ENCODE measurements at places on chromosomes 2 and 18. TPM values are rescaled to one million over a fixed set of nuclear protein-coding genes. Genes with fewer than 3 reads are reported as not detected.

The TBR1 gene
- not detected for total RNA-seq

The GBX2 gene
- not detected for total RNA-seq

The SCYGR4 gene
- total RNA-seq = not detected

The KCNE4 gene
- 10.7 TPM for total RNA-seq

The TOGARAM2 gene
- total RNA-seq = not detected

The AQP12A gene
- not detected for total RNA-seq

The CAPN14 gene
- 1.1 TPM for total RNA-seq

The LIMS4 gene
- 15.1 TPM for total RNA-seq

The CCDC150 gene
- 1.1 TPM for total RNA-seq

The RGPD4 gene
- total RNA-seq = not detected

The RNF144A gene
- 1.9 TPM for total RNA-seq

The STEAP3 gene
- total RNA-seq = 5.0 TPM

The RSAD2 gene
- not detected for total RNA-seq

The GATA6 gene
- 61.4 TPM for total RNA-seq

The ERICH2 gene
- not detected for total RNA-seq

The GAREM1 gene
- 30.0 TPM for total RNA-seq

The C1QL2 gene
- not detected for total RNA-seq

The HRH4 gene
- not detected for total RNA-seq

The LYG1 gene
- not detected for total RNA-seq

The QPCT gene
- 8.4 TPM for total RNA-seq

The ZNF804A gene
- total RNA-seq = not detected

The LINC00305 gene
- total RNA-seq = not detected

The DHX57 gene
- 6.7 TPM for total RNA-seq

The BOLL gene
- not detected for total RNA-seq

The DNER gene
- total RNA-seq = 14.1 TPM

The LHCGR gene
- total RNA-seq = not detected

The NEURL3 gene
- not detected for total RNA-seq

The DYSF gene
- total RNA-seq = 6.3 TPM

The NTSR2 gene
- not detected for total RNA-seq

The RAX gene
- total RNA-seq = not detected

The ANTXR1 gene
- total RNA-seq = 132 TPM

The NDUFS1 gene
- total RNA-seq = 89.7 TPM

The PRSS56 gene
- total RNA-seq = not detected

The COL5A2 gene
- 891 TPM for total RNA-seq

The ATP5MC3 gene
- 189 TPM for total RNA-seq

The EVX2 gene
- total RNA-seq = not detected

The EPB41L5 gene
- total RNA-seq = 12.3 TPM

The ZNF521 gene
- 1.8 TPM for total RNA-seq

The TSPYL6 gene
- not detected for total RNA-seq

The SIX3 gene
- not detected for total RNA-seq

The ERBB4 gene
- total RNA-seq = not detected

The SLC30A3 gene
- total RNA-seq = not detected

The KIAA2012 gene
- total RNA-seq = not detected

The TEX44 gene
- not detected for total RNA-seq

The SGPP2 gene
- total RNA-seq = not detected

The CFAP221 gene
- total RNA-seq = not detected

The UGT1A4 gene
- not detected for total RNA-seq

The FSHR gene
- total RNA-seq = not detected

The SNTG2 gene
- not detected for total RNA-seq

The RNF125 gene
- 0.16 TPM for total RNA-seq

Data from cardiac atrium fibroblast (primary cell).